ENCODE measurements at places on chromosomes 7 and 10. TPM values are rescaled to one million over a fixed set of nuclear protein-coding genes. Genes with fewer than 3 reads are reported as not detected.

- no peaks in the 10 kb centered on the region for H3K27me3 ChIP-seq
- peak; percentile 83 for DNase-seq
- peak within 1 kb of the TSS; percentile 77 for H3K4me3 ChIP-seq
- H3K36me3 ChIP-seq = peaks cover 26% of the 10 kb centered on the region
These were observed at the start of gene ARF5 for GRCh38 chr7:127588019-127588696. Gene ARF5, plus strand, starts transcription at chr7:127588411. Its CDS starts 88 bp downstream, at chr7:127588499.

DNA sequence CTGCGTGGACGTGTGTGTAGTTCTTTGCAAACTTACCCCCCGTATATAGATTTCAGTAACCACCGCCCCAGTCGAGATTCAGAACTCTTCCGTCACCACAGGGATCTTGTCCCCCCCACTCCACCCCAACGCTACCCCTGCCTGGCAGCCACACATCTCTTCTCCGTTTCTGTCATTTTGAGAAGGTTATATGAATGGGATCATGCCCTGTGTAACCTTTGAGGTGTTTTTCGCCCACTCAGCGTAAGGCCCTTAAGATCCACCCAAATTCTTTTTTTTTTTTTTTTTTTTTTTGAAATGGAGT lies 83.4 kb downstream of the ELFN1 start:
- DNase-seq = no peak
- H3K27me3 ChIP-seq = no peaks in the 10 kb centered on the region
- H3K4me1 ChIP-seq = no peaks in the 10 kb centered on the region
- no peak overlapping the region for H3K4me3 ChIP-seq
- H3K36me3 ChIP-seq = no peaks in the 10 kb centered on the region

- DNase-seq = no peak
- peak overlapping the region; percentile 87 for H3K4me3 ChIP-seq
- peaks cover 92% of the 10 kb centered on the region for H3K4me1 ChIP-seq
These were observed 6.5 kb downstream of the TSPAN14 start for GRCh38 chr10:80460399-80461207.

The FAM25A gene
- total RNA-seq = not detected

The SFTPA1 gene
- not detected for total RNA-seq

- no peak overlapping the region for H3K27ac ChIP-seq
- no peak overlapping the region for H3K4me3 ChIP-seq
- no peaks in the 10 kb centered on the region for H3K36me3 ChIP-seq
- no peaks in the 10 kb centered on the region for H3K4me1 ChIP-seq
- no peaks in the 10 kb centered on the region for H3K27me3 ChIP-seq
These were observed 9.9 kb downstream of the ST7 start for GRCh38 chr7:116963234-116963633.

DNA sequence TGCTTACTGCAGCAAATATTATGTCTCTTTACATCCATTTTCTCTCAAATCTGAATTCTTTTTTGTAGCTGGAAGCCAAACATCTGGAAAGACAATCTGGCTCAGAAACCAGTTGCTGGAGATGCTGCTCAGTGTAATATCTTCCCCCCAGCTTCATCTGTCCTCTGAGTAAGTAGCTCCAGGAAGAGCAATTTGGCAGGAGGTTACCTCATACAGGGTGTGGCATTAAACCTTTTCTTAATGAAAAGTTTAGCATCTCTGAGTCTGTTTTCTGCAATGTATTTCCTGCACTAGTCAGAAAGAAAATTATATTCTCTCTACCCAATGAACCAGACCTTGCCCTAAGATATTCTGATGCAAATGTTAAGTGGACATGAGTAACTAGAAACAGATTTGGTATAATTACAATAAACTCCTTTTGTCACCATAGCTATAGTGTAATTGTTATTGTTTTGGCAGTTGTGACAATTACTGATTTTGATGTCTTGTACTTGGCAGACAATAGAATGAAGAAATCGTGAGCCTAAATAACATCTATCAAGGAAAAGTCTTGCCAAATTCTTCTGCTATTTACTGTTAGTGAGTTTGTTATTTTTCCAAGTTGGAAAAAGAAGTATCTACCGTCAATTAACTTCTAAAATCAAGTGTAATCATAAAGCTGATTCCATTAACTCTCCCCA lies 123.3 kb downstream of the WDFY4 start:
- H3K4me3 ChIP-seq = no peak overlapping the region
- DNase-seq = no peak
- no peak overlapping the region for H3K27ac ChIP-seq
- no peaks in the 10 kb centered on the region for H3K27me3 ChIP-seq

GRCh38 chr10:60433684-60434083 lies 44.0 kb upstream of the ANK3 start:
- H3K4me3 ChIP-seq = no peak overlapping the region
- H3K4me1 ChIP-seq = no peaks in the 10 kb centered on the region
- H3K27me3 ChIP-seq = no peaks in the 10 kb centered on the region
- no peak overlapping the region for H3K27ac ChIP-seq

GRCh38 chr10:112517451-112517862 lies 70.4 kb downstream of the VTI1A start:
- H3K36me3 ChIP-seq = no peaks in the 10 kb centered on the region
- no peaks in the 10 kb centered on the region for H3K27me3 ChIP-seq
- no peak overlapping the region for H3K27ac ChIP-seq
- H3K4me1 ChIP-seq = no peaks in the 10 kb centered on the region
- DNase-seq = no peak

The HABP2 gene
- total RNA-seq = not detected

GRCh38 chr7:125149151-125149550 lies 219.5 kb upstream of the POT1 start:
- no peak overlapping the region for H3K4me3 ChIP-seq
- no peaks in the 10 kb centered on the region for H3K4me1 ChIP-seq
- no peaks in the 10 kb centered on the region for H3K36me3 ChIP-seq
- H3K27ac ChIP-seq = no peak overlapping the region

The UCMA gene
- total RNA-seq = not detected

The DGKI gene
- not detected for total RNA-seq

DNA sequence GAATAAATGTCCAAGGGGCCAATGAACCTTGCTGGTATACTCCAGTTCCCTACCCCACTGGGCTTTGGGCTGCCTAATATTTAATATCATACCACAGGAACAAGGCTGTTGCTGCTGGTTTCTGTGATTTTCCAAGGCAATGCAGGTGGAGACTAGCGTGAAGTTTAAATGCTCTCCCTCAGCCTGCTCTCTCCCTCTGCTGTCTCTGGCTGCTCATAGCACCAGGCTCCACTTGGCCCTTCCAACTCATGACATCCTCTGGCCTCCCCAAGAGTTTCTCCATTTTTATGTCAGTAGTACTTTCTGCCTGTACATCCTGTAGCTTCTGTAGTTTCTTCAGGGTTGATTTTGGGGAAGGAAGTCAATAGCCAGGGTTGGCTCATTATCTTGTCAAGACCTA lies 103.5 kb downstream of the LHFPL3 start:
- H3K27me3 ChIP-seq = no peaks in the 10 kb centered on the region
- H3K4me3 ChIP-seq = no peak overlapping the region
- H3K36me3 ChIP-seq = no peaks in the 10 kb centered on the region
- H3K27ac ChIP-seq = no peak overlapping the region
- no peak for DNase-seq
- H3K4me1 ChIP-seq = no peaks in the 10 kb centered on the region

The CTAGE15 gene
- not detected for total RNA-seq

The C7orf33 gene
- total RNA-seq = not detected

DNA sequence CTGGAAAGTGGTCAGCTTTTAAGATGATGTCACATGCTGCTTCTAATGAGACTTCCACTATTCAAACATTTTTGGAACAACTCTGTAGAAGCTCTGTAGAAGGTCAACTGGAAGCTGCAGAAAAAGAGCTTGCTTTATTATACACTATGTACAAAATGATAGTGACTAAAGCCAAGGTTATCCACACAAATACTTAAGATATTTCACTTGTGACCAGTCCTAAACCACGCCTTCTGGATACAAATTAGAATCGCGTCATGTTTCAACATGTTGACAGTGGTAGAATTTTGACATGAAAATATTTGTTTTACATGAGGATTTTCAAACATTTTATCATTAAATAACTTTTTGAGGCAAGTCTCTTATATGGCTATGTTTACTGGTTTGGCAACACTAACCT lies 499.6 kb upstream of the PHF14 start:
- no peak for DNase-seq
- no peak overlapping the region for H3K27ac ChIP-seq
- H3K4me1 ChIP-seq = no peaks in the 10 kb centered on the region
- no peak overlapping the region for H3K4me3 ChIP-seq
- H3K36me3 ChIP-seq = no peaks in the 10 kb centered on the region

DNA sequence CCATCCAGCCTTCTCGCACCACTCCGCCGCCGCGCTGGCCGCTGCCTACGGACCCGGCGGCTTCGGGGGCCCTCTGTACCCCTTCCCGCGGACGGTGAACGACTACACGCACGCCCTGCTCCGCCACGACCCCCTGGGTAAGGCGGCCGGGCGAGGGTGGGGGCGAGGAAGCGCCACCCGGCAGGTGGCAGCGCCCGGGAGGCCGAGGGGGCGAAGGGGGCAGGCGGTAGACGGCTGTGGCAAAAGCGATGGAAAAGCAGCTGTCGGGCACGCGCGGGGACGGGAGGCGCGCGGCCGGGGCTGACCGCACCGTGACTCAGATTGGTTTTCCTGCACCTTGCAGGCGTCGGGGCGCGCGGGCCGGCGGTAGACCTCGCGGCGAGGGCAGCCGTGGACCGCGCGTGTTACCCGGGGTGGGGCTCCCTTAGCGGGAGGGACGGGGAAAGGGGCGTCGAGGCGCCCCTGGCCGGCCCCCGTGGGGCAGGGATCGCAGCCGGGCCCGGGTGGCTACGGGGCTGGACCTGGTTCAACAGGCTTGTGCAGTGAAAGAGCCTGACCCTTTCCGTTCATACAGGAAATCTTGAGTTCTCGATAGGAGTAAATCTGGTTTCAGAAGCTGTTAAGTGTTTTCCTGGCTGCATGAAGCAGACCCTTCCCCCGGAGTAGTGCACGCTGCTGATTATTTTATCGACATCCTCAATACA lies 608 bp downstream of the HHEX start:
- peaks cover 10% of the 10 kb centered on the region for H3K27me3 ChIP-seq
- H3K4me1 ChIP-seq = no peaks in the 10 kb centered on the region
- no peak for DNase-seq
- no peaks in the 10 kb centered on the region for H3K36me3 ChIP-seq

- DNase-seq = no peak
- no peaks in the 10 kb centered on the region for H3K4me1 ChIP-seq
- H3K27me3 ChIP-seq = no peaks in the 10 kb centered on the region
- H3K36me3 ChIP-seq = no peaks in the 10 kb centered on the region
These were observed 12.3 kb upstream of the CRPPA start for GRCh38 chr7:16433568-16434122.

The VGF gene
- total RNA-seq = 0.28 TPM

The NPY gene
- not detected for total RNA-seq

The LRRC61 gene
- total RNA-seq = 11.5 TPM

The CLRN3 gene
- not detected for total RNA-seq

- H3K4me1 ChIP-seq = no peaks in the 10 kb centered on the region
- no peak overlapping the region for H3K27ac ChIP-seq
- H3K4me3 ChIP-seq = no peak overlapping the region
- no peaks in the 10 kb centered on the region for H3K36me3 ChIP-seq
These were observed 89.0 kb upstream of the PPP2R2D start for GRCh38 chr10:131811630-131812403.

The FFAR4 gene
- total RNA-seq = not detected

GRCh38 chr7:27108390-27109127 lies 6.1 kb upstream of the HOXA2 start:
- H3K4me1 ChIP-seq = no peaks in the 10 kb centered on the region
- H3K27me3 ChIP-seq = peaks cover 2% of the 10 kb centered on the region
- H3K4me3 ChIP-seq = no peak overlapping the region
- no peaks in the 10 kb centered on the region for H3K36me3 ChIP-seq
- no peak overlapping the region for H3K27ac ChIP-seq

The GIMAP8 gene
- total RNA-seq = 53.3 TPM

The PRSS2 gene
- not detected for total RNA-seq

DNA sequence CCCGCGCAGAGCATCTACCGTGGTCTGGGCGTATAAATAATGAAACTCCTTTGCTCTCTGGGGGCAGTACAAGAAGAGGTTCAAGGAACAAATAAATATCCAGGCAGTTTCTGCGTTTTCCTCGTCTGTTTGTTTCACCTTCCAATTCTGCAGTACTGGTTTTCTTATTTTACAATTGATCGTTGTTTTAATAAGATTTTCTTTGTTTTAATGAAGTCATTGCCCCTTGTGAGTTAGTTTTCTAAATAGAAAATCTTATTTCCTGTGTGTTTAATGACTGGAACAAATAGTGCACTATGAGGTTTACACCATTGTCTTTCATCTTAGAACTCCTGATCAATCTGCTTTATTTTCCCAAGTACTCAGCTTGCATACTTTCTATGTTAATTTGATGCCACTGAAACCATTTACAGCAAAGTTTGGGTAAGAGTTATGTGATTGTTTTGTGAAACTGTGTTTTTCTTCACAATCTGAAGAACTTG lies 1.2 kb downstream of the PLEKHA1 start:
- H3K27ac ChIP-seq = peak overlapping the region; percentile 98
- peaks cover 5% of the 10 kb centered on the region for H3K36me3 ChIP-seq
- no peak for DNase-seq
- H3K4me1 ChIP-seq = peaks cover 33% of the 10 kb centered on the region
- no peaks in the 10 kb centered on the region for H3K27me3 ChIP-seq
- H3K4me3 ChIP-seq = peak overlapping the region; percentile 90

GRCh38 chr7:77699056-77699455 lies 2.8 kb downstream of the RSBN1L start:
- no peak overlapping the region for H3K4me3 ChIP-seq
- peaks cover 10% of the 10 kb centered on the region for H3K36me3 ChIP-seq
- no peaks in the 10 kb centered on the region for H3K27me3 ChIP-seq

GRCh38 chr7:33073243-33073642 lies 10.7 kb upstream of the NT5C3A start:
- no peaks in the 10 kb centered on the region for H3K27me3 ChIP-seq
- H3K36me3 ChIP-seq = no peaks in the 10 kb centered on the region
- no peak overlapping the region for H3K27ac ChIP-seq
- DNase-seq = no peak
- H3K4me1 ChIP-seq = peaks cover 12% of the 10 kb centered on the region

DNA sequence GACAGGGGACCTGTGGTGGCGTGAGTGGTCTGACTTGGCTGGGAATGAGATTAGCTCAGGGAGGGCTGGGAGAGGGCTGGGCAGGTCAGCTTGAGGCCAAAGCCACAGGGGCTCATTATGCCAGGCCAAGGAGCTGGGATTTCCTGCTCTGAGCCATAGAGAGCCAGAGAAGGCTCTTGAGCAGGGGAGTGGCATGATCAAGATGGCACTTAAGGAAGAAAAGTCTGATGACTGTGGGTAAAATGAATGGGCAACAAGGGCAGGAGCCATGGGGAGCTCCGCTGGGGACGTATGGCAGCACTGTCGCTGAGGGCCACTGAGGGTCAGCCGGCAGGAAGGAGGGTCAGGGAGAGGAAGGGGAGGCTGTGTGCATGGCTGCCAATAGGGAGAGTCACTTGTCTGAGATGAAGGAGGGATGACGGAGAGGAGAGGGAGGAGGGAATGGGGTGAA lies 5.8 kb downstream of the ANTXRL start:
- H3K4me3 ChIP-seq = no peak overlapping the region
- no peak overlapping the region for H3K27ac ChIP-seq
- H3K4me1 ChIP-seq = no peaks in the 10 kb centered on the region
- no peaks in the 10 kb centered on the region for H3K27me3 ChIP-seq
- no peaks in the 10 kb centered on the region for H3K36me3 ChIP-seq
- DNase-seq = no peak

The SLC16A9 gene
- 1.5 TPM for total RNA-seq

The ALDH18A1 gene
- total RNA-seq = 28.3 TPM

- H3K27me3 ChIP-seq = no peaks in the 10 kb centered on the region
- no peaks in the 10 kb centered on the region for H3K4me1 ChIP-seq
- H3K27ac ChIP-seq = no peak overlapping the region
- no peaks in the 10 kb centered on the region for H3K36me3 ChIP-seq
- H3K4me3 ChIP-seq = no peak overlapping the region
These were observed 203.9 kb downstream of the MALRD1 start for GRCh38 chr10:19252531-19252930.

The CXCL12 gene
- total RNA-seq = not detected
